Fibroblast of lung (primary cell): ENCODE measurements at places on chromosomes 2 and 18.
A peak's percentile ranks its signal among the peaks of the same experiment; 100 is the strongest.

DNA sequence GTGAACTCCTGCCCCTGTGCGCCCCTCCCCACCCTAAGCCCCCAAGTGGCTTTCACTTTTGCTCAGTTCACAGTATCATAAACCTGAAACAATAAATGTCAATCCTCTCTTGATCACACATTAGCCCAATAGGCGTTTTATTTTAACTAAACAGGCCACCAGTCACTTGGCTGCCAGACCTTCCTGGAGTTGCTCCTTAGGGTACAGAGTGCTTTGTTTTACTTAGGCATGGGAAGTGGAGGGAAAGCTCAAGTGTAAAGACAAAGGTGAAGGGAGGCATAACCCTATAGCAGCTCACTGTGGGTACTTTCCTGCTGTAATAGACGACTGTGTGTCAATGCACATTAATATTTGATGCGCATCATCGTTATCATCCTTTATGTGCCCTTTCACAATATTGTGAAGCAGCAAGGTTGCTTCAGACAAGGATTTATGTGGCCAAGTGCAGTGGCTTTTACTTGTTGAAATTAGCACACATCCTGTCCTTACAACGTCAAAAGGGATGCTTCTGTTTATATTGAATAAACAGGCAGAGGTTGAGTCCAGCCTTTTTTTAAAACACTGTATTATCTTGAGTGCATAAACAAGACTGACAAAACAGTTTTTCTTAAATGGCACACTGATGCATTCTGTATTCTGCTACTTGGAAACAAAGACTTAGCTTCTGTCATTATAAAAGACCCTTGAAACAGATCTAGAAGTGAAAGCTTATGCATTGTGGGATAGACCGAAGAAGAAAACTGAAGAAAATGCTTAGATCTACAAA is 168.5 kb downstream of the TMEFF2 start:
- no peaks in the 10 kb centered on the region for H3K27me3 ChIP-seq
- DNase-seq = peak; percentile 6
- no peaks in the 10 kb centered on the region for H3K4me1 ChIP-seq
- no peak overlapping the region for H3K4me3 ChIP-seq
- H3K36me3 ChIP-seq = no peaks in the 10 kb centered on the region

DNA sequence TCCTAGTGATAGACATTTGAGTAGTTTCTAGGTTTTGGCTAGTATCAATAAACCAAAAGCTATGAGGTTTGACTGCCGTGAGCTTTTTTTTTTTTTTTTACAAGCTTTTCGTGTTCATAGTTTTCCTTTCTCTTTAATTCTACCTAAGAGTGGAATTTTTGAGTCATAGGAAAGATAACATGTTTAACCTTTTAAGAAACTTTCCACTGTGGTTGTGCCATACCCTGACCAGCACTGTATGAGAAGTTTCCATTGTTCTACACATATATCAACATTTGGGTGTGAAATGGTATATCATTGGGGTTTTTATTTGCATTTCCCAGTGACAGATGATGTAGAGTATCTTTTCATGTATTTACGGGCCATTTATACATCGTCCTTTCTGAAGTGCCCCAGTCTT is 31.7 kb downstream of the UBE2F start:
- no peaks in the 10 kb centered on the region for H3K36me3 ChIP-seq
- no peak for DNase-seq
- H3K27ac ChIP-seq = no peak overlapping the region
- no peaks in the 10 kb centered on the region for H3K27me3 ChIP-seq
- no peaks in the 10 kb centered on the region for H3K4me1 ChIP-seq

GRCh38 chr2:203690117-203690431 is 16.4 kb upstream of the CD28 start:
- no peaks in the 10 kb centered on the region for H3K27me3 ChIP-seq
- DNase-seq = no peak
- H3K4me3 ChIP-seq = no peak overlapping the region
- no peak overlapping the region for H3K27ac ChIP-seq
- H3K36me3 ChIP-seq = no peaks in the 10 kb centered on the region

- peak; percentile 88 for DNase-seq
- H3K4me1 ChIP-seq = no peaks in the 10 kb centered on the region
- H3K36me3 ChIP-seq = no peaks in the 10 kb centered on the region
- no peaks in the 10 kb centered on the region for H3K27me3 ChIP-seq
These were observed 99.8 kb upstream of the ARHGAP28 start for GRCh38 chr18:6629635-6630140.

DNA sequence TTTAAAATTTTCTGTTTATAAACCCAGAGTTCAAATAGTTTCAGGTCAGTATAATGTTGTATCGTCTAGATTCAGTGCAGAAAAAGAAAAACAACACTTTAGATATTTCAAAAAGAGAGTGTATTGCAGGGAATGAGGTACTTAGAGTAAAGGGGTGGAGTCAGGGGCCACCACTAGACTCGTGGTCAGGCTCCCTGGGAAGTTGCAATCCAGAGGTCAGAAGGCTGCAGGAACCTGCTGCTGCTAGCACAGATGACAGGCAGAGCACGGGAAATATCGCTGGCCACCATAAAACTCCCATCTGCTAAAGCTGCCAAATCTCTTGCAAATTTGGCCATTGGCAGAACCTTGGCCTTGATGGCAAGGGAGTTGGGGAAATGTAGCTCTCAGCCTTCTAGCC is 64.6 kb downstream of the THNSL2 start:
- no peak overlapping the region for H3K27ac ChIP-seq
- H3K27me3 ChIP-seq = no peaks in the 10 kb centered on the region
- no peaks in the 10 kb centered on the region for H3K36me3 ChIP-seq
- H3K4me3 ChIP-seq = no peak overlapping the region
- DNase-seq = no peak

DNA sequence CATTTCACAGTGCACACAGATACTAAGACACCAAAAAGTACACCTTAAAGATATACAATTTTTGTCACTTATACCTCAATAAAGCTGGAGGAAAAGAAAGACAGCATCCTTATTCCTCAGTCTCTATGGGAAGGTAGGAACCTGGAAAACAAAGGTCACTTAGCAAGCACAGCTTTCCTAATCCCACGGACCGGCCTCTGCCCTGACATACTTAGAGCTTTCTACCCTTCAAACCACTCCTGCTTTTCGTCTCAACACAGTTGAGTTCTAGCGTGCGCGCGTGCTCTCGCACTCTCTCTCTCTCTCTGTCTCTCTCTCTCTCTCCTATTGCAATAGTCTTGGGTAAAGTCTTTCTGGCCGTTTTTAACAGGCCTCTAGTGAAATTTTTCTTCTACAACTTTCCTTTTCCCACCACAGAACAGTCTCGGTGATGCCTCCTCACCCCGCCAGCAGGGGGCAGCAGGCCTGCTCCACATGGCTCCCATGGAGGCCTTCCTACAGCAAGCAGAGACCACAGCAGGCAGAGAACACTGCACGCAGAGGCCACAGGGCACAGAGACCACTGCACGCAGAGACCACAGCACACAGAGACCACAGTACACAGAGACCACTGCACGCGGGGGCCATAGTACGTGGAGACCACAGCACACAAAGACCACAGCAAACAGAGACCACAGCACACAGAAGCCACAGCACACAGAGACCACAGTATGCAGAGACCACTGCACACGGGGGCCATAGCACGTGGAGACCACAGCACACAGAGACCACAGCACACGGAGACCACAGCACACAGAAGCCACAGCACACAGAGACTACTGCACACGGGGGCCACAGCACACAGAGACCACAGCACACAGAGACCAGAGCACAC is 106.9 kb downstream of the FBXO15 start:
- no peak overlapping the region for H3K27ac ChIP-seq
- no peak for DNase-seq
- no peak overlapping the region for H3K4me3 ChIP-seq
- H3K27me3 ChIP-seq = no peaks in the 10 kb centered on the region
- H3K4me1 ChIP-seq = no peaks in the 10 kb centered on the region

DNA sequence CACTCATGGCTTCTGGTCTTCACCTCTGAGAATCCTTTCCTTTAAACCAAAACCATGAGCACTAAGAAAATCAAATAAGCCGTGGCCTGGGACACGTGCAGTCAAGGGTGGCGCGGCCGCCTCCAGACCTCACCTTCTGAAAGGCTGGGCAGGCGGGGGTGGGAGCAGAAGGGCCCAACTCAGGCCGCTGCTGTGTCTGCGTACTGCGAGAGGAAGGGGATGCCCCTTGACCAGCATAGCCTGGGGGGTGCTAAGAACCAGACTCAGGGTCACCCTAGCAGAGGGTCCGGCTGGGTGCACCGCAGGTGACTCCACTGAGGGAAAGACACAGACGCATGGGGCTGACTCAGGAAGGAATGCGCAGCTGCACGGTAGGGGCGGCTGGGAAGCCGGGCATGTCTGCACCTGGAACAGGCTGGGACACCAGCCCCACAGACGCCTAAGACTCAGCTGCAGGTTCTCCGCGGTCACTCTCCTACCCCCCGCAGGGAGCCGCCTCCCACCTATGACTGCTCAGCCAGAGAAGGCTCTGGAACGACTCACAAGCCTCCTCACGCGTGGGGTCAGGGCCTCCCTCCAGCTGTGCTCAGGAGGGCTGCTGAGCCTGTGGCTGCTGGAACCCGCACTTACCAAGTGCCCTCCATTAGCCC is 432.4 kb upstream of the MYT1L start:
- H3K4me3 ChIP-seq = no peak overlapping the region
- no peak for DNase-seq
- no peaks in the 10 kb centered on the region for H3K27me3 ChIP-seq
- H3K27ac ChIP-seq = no peak overlapping the region
- H3K4me1 ChIP-seq = no peaks in the 10 kb centered on the region

GRCh38 chr18:79559436-79559835 is 120.2 kb upstream of the CTDP1 start:
- no peak overlapping the region for H3K4me3 ChIP-seq
- no peak for DNase-seq

GRCh38 chr18:58297198-58297597 is 253.2 kb downstream of the NEDD4L start:
- no peaks in the 10 kb centered on the region for H3K36me3 ChIP-seq
- H3K27me3 ChIP-seq = no peaks in the 10 kb centered on the region
- H3K4me3 ChIP-seq = no peak overlapping the region
- DNase-seq = peak; percentile 35
- peaks cover 10% of the 10 kb centered on the region for H3K4me1 ChIP-seq

DNA sequence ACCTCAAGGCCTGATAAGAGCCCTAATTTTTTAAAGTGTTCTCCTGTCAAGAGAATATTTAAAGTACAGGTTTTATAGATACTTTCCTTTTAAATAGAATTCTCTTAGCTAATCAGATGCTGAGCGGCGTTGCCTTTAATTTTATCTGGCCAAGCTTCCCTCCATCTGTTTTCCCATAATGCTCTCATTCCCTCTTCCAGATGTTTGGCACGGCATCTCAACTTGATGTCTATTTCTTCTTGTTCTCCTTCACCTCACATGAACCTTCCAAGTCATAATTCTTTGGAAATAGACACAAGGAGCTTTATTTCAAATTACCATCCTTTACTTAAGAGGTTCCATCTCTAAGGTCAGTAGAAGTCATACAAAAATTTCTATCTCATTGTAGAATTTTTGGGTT is 76.1 kb upstream of the CPO start:
- no peaks in the 10 kb centered on the region for H3K27me3 ChIP-seq
- no peak overlapping the region for H3K4me3 ChIP-seq
- peak; percentile 1 for DNase-seq
- no peak overlapping the region for H3K27ac ChIP-seq
- no peaks in the 10 kb centered on the region for H3K4me1 ChIP-seq
- no peaks in the 10 kb centered on the region for H3K36me3 ChIP-seq

- H3K4me1 ChIP-seq = no peaks in the 10 kb centered on the region
- no peaks in the 10 kb centered on the region for H3K36me3 ChIP-seq
These were observed 213.3 kb upstream of the HNRNPA3 start for GRCh38 chr2:176999301-176999700.

- peak overlapping the region; percentile 22 for H3K4me3 ChIP-seq
- peak; percentile 73 for DNase-seq
- H3K36me3 ChIP-seq = no peaks in the 10 kb centered on the region
These were observed 68.9 kb downstream of the BIRC6 start for GRCh38 chr2:32425719-32426141.

- H3K4me3 ChIP-seq = no peak overlapping the region
- H3K36me3 ChIP-seq = no peaks in the 10 kb centered on the region
- no peak for DNase-seq
- peaks cover 3% of the 10 kb centered on the region for H3K4me1 ChIP-seq
These were observed 34.2 kb upstream of the CAB39 start for GRCh38 chr2:230678451-230678850.

DNA sequence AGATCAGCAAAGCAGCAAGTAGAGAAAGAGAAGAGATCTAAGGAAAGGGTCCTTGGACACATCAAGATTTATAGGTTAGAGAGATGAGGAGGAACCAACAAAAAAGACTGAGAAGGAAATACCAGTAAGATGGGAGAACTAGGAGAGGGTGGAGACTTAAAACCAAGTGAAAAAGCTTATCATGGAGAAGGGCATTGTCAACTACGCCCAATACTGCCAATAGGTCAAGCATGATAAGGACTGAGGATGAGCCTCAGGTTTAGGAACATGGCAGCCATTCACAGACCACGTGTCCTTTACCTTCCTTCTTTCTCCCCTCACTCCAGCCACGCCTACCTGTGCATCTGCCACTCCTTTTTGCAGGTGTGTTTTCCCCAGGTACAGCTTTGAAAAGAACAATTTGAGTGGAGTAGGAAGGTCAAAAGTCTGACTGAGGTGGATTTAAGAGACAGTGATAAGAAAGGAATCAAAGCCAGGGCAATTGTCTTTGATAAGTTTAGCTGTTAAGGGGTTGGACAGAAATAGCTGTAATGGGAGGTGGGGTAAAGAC is 238.7 kb downstream of the STK39 start:
- no peak overlapping the region for H3K4me3 ChIP-seq
- H3K36me3 ChIP-seq = peaks cover 2% of the 10 kb centered on the region
- no peak overlapping the region for H3K27ac ChIP-seq
- no peaks in the 10 kb centered on the region for H3K27me3 ChIP-seq

DNA sequence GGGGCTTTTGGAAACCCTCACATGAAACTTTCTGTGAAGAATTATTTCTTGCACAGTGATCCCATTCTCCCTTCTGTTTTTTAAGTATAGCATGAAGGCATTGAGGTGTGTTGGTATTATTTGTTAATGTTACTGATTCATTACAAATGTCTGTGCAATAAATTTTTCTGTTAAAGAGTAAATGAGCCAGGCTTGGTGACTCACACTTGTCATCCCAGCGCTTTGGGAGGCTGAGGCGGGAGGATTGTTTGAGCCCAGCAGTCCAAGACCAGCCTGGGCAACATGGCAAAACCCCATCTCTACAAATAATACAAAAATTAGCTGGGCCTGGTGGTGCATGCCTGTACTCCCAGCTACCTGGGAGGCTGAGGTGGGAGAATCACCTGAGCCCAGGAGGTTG is 87.8 kb downstream of the KCTD18 start:
- H3K36me3 ChIP-seq = peaks cover 13% of the 10 kb centered on the region
- no peak overlapping the region for H3K27ac ChIP-seq
- DNase-seq = no peak

GRCh38 chr18:42157420-42157819 is 202.4 kb downstream of the PIK3C3 start:
- no peak overlapping the region for H3K4me3 ChIP-seq
- DNase-seq = no peak
- no peaks in the 10 kb centered on the region for H3K27me3 ChIP-seq
- no peaks in the 10 kb centered on the region for H3K36me3 ChIP-seq
- H3K4me1 ChIP-seq = no peaks in the 10 kb centered on the region
- no peak overlapping the region for H3K27ac ChIP-seq
